ENCODE measurements at places on chromosomes 1 and 21.

DNA sequence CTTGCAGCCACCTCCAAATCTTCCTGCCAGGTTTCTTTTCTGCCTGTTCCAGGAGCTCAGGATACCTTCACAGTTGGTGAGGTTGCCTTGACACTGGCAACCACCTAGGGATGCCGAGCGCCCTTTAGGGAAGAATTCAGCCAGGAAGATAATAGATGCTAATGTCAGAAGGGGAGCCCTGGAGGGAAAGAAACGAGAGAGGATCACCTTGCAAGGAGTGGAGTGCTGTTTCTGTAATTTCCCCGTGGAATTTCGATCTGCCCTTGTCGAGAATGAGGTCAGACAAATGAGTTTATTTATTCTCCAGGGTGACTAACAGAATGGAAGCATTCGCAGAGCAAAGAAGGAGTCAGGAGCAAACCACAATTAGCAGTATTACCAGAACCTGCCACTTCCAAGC, 315.8 kb upstream of the KAZN start:
- no peak for DNase-seq

- no peak for DNase-seq
These were observed 46.9 kb downstream of the IER5 start for GRCh38 chr1:181135437-181135731.

DNA sequence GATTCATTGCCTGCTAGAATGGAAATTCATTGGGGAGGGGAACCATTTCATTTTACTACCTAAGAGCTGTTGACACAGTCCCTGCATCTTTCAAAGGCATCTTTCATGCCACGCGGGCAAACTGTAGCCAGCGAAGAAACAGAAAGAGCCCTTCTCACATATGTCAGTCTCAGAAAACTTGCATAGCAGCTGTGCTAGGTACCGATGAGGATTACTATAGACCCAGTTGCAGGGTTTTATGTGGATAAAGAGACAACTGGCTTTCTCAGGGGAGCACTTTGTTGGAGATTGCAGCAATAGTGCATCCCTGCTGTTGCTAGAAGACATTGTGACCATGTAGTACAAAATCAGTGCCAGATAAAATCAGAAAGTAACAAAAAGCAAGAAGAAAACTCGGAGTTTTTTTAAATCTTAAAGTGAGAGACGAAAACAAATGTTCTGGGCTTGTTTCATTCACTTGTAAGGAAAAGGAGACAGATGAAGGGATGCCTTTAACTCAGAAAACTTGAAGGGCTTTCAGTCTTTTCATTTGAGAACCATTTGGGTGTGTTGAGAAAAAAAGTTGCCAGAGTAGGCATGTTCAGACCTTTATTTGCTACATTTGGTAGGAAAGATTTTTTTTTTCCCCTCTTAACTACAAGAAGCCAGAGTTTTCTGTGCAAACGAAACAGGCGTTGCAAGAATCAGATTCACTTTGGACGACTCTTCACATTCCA, 804.1 kb downstream of the USP25 start:
- DNase-seq, result no peak

DNA sequence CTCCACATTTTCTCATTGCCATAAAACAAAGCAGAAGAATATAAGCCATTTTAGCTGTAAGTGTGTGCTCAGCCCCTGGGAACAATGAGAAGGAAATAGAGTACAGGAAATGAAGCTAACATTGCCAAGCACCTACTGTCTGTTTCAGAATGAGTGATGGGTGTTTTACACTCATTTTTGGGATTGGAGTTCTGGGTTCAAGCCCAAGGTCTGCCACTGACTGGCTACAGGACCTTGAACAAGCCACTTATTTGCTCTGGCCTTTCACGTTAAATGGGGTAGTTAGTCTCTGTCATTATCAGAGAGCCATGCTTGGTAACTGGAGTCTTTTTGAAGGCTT, 80.7 kb upstream of the KAZN start:
- no peak for DNase-seq

GRCh38 chr1:156128308-156128653, 13.8 kb downstream of the LMNA start:
- no peak for DNase-seq

DNA sequence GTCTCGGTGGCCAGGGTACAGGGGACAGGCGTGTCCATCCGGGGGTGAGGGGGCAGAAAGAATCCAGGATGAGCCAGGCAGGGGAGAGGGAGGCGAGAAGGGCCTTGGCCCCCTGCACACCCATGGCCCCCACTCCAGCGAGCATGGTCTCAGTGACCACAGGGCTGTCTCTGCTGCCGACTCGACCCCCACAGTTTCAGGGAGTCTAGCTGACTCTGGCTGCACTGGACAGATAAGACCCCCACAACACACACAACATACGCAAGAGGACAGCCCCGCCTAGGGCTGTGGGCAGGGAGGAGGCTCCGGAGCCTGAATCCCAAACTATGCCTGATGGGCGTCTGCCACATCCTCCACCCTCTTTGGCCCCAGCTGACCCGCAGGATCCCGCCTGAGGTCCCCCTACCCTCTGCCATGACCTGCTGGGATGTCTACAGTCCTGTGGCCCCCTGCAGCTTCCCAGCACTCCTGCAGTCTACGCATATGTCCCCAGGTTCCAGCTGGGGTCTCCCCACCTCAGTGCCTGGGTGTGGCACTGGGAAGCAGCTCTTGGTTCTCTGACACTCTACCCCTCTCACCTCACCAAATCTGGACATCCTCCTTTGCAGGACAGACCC, 22.0 kb downstream of the WNT9A start:
- DNase-seq, result no peak

DNA sequence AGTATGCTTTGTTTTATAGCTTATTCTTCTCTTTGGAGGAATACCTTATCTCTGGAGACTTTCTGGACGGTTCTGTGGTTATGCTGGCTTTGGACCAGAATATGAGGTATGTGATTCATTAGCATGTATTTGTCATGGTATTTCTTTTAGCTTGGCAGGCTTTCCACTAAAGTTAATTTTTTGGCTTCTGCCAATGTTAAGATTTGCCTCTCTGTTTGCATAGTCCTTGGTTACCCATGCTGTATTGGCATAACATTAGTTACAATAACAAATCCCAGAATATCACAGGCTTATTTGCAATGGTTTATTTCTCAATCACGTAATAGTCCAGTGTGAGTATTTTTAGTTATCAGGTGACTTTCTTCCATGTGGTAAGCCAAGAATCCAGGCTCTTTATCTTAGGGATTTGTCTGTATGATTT, 9.7 kb downstream of the ZMPSTE24 start:
- no peak for DNase-seq

Measured in stimulated activated CD4-positive, alpha-beta T cell treated with anti-CD3 and anti-CD28 coated beads, Interleukin-4, amount 100 ng/mL, for 48 hours (primary cell).